M059J (cell line): ENCODE measurements at places on chromosomes 5 and 9. TPM values are rescaled to one million over a fixed set of nuclear protein-coding genes. Genes with fewer than 3 reads are reported as not detected.
A peak's percentile ranks its signal among the peaks of the same experiment; 100 is the strongest.

- DNase-seq: no peak
Measured at GRCh38 chr9:104912606-104913005, 15.3 kb downstream of the ABCA1 start.

GRCh38 chr5:7802855-7803254 is 48.1 kb downstream of the CFAP90 start:
- DNase-seq: peak; percentile 16

DNA sequence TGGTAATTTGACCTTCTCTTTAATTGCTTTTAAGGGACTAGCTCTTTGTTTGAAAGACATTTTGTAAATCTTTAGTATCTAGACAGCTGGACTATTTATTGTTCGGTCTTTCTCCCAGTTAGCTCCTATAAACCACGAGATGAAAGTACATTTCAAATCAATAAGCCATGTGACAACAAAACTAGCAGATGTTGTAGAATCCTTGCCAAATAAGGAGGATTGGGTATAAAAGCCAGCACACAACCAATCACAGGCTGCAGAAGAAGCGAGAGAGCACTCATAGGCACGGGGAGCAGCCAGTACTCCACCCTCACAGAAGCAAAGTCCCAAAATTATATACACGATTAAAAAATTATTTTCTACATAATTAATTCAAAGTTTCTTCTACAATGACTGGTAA is 8.1 kb upstream of the OMD start:
- no peak for DNase-seq

DNA sequence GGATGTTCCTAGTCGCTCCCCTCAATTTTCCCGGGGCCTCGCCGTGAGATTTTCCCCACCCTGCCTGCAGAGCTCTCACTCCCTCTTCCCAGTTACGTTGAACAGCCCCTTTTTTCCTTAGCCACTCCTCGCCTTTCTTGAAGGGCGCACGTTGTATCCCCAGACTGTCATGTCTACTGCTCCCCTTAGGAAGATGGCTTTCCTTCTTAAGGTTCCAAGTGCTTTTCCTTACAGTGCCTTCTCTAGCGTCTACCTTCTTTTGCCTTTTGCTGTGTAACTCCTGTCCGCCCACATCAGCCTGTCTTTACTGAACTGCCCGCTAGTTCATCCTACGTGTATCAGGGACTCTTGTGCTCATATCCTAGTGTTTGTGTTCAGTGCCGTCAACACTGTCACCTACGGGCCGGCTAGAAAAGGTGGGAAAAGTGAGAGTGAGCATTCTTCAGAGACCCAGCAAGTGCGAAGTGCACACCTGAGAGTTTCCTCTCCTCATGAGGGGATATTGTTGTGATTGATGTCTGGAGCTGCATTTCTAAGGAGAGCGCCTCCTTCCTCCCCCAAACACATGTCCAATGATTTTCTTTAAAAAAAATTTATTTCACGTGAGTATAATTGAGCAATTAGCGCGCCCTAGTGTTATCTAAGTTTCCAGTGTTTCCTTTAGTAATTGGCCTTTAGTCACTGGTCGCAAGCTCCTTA is 764 bp downstream of the CAMLG start:
- peak; percentile 64 for DNase-seq

BTNL3 gene
- not detected in 2 replicates for total RNA-seq

- no peak for DNase-seq
Measured at GRCh38 chr5:76341651-76342334, 61.3 kb upstream of the IQGAP2 start.

DNA sequence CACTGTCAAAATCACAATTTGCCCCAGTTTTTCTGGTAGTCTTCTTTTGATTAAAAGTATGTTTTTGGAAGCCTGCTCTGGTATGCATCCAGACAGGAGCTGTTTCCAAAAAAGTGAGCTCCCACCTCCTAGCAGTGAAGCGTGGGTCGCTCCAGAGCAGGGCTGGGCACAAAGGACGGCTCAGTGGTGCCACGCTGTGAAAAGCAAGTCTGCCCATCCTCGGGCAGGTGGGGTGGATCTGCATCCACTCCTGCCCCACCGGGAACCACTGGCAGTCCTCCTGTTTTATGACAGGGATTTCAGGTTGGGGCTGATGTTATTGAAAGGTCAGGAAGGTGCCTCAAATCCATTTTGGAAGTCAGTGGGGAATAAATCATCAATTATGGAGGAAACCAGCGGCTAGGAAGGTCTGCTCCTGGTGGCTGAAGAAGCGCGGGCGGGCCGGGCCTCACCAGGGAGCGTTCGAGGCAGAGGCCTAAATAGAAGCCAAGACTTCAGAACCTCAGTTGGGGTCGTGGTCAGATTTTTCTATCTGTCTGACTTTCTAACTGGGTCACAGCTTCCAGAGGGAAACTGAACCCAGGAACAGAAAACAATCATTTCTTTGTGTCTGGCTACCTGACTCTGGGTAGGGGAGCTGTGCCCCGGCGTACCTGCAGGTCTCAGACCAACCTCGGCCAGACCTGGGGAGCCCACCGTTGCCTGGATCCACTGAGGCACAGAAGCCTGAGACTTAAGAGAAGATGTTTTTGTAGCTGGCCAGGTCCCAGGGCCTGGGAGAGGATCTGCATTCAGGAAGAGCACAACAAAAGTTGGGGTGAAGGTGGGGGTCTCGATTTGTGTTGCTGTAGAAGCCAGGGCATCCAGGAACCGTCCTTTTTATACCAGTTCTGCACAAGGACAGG is 168.1 kb downstream of the PAX5 start:
- no peak for DNase-seq

DNA sequence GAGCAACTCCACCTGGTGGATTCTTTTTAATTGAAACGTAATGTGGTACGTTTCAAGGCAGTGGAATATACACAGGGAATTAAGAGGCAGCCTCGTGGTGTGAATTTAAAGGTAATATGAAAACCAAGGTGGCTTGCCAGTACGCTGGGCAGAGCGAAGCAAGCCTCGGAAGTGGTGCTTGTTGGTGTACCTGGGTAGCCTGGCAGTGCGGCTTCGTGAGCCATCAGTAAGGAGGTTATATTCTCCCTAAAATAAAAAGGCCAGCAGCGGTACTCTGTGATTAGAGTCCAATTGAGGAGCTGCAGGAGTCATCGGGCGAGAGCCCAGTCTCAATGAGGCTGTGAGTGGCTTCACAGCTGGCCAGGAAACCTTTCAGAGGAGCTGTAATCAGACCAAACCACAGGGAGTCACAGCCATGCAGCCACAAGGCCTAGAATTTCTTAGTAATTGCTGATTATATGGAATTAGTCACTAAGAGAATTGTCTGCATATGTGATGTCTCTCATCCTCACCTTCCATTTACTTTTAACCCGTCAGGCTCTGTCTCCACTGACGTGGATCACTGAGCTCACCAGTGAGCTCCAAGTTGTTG is 57.7 kb downstream of the DCP2 start:
- peak; percentile 96 for DNase-seq

DNA sequence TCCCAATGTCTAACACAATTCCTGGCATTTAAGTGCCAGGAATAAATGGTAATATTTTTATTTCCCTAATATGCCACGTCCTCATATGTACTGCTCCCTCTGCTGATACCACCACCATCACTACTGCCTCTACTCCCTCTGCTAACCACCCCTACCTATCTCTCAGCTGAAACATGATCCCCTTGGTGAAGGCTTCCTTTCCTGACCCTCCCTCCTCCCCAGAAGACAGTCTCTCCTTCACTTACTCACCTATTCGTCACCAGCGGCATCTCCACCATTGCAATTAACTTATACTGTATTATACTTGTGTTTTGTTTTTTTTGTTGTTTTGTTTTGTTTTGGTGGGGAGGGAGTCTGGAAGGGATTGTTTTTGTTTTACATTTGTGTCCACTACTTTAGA is 4.8 kb downstream of the DENND1A start:
- DNase-seq: peak; percentile 53

FOXD4L3 gene
- total RNA-seq: not detected in 2 replicates

- no peak for DNase-seq
Measured at GRCh38 chr5:110346893-110347358, 379.5 kb downstream of the TMEM232 start.

GRCh38 chr5:33978306-33978705 is 6.2 kb downstream of the SLC45A2 start:
- no peak for DNase-seq

DNA sequence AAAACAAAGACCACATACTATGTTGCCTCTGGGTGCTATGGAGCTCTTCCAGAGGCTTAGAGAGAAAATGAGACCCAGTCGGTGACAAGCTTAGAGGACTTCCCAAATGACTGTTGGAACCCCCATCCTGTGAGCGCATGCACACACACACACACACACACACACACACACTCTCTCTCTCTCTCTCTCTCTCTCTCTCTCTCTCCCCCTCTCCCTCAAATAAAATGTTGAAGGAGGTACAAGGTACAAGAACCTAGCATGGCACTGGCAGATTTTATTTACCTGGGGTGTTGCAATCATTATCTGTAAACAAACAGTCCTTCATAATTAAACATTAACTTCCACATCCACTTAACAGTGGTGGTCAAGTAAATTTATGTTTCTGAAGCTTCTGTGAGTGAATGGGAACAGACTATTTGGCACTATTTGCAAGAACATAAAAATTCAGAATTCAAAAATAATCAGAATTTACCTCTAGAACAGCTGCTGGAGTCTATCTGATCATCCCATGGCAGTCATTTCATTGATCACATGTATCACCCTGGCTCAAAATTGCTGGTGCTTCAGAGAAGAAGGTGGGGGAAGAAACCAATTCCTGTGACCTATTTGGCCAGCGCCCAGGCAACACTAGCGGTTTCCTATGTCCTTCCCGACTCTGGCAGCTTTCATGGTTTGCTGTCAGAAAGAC is 24.9 kb downstream of the TRPM3 start:
- DNase-seq: no peak

DNA sequence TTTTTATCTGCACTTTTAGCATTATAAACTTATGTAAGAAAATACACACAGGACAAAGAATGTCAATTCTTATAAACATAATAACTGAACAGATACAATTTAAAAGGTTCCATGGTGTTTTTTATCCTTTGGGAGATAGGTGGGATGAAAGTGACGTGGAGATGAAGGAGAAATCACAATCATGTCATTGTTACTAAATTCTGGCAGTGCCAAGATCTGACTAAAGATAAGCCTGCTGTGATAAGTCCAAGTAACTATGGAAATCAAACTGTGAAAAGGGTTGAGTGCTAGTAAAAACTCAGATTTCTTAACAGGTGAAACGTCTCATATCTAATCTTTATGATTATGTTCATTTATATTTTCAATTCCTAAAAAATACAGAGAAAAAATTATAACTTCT is 11.1 kb downstream of the LEAP2 start:
- DNase-seq: no peak

FREM1 gene
- total RNA-seq: 0.02 TPM in 1 of 2 replicates, not detected in the other

DNA sequence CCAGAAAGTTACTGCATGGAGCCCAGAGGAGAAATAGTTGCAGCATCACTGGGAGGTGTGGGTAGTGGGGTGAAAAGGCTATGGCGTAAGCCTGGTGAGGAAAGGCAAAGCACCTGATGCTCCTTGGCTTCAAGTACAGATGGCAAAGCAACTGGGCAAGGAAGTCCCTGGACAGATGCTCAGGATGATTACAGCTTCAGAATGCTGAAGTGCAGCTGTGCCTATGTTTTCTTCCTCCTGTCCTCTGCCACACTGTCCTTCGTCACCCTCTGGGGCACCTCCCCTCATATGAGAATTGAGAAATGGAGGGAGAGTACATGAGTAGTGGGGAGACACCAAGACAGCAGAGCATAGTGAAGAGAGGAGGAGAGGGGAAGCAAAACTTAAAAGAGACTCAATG is 328.0 kb downstream of the PDE4D start:
- no peak for DNase-seq
